ENCODE measurements at places on chromosomes 1 and 21.

DNA sequence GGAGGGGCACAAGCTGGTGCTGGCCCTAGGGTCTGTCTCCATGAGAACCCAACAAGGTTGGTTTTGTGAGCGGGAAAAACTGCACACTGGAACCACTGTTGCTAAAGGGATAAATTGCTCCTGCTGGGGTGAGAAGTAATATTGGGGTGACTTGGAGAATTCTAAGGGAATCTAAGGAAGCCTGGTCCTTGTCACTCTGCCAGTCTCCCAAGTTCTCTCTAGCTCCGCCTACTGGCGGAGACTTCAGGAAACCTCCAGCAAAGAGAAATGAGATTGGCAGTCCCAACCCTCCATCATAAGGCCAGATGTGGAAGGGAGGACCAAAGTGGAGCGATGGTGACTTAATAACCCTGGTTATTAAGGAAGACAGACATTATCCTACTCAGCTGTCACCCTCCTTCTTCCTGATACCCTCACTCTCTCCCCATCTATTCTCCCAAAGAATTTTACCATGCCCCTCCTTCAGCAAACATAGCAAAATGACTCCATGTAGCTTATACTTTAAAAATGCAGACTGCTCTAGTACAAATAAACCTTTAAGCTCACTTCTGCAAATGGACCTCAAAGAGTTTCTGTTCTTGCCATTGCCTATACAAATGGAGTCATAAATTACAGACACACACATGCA is 2.7 kb downstream of the LCE1F start:
- no peak for DNase-seq

DNA sequence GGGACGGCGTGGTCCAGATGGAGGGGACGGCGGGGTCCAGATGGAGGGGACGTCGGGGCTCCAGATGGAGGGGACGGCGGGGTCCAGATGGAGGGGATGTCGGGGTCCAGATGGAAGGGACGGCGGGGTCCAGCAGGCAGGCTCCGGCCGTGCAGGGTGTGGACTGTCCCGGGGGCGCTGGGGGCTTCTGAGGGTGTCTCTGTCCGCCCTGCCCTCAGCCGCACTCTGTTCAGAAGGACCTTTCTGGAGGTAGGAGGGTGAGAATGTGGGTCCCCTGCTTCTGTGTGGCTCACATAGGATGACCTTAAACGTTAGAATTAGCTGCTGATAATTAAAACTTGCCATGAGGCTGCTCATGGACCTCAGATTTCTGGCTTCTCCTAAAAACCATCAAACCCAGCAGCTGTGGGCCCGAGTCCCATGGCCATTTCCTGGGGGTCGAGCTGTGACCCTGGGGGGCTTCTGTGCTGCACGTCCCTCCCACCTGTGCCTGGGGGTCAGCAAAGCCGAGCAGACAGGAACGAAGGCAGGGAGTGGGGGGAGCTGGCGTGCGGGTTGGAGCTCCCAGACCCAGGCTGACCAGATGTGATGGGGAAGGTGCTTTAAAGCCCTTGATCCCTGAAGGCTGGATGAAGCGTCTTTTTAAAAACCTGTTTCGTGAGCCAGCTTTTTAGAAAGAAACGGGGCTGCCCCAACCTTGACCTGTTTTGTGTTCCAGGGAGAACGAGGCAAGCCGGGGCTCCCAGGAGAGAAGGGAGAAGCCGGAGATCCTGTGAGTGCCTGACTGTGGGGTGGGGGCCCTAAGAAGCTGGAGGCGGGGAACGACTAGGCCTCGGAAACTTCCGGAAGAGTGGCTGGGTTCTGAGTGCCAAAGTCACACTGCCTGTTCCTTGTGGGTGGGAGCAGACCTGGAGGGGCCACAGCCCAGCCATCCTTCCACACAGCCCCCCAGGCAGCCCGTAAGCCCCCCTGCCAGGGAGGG is 7.1 kb downstream of the COL6A1 start:
- no peak for DNase-seq

GRCh38 chr1:21437341-21437640 is 2.6 kb upstream of the NBPF3 start:
- DNase-seq = no peak

DNA sequence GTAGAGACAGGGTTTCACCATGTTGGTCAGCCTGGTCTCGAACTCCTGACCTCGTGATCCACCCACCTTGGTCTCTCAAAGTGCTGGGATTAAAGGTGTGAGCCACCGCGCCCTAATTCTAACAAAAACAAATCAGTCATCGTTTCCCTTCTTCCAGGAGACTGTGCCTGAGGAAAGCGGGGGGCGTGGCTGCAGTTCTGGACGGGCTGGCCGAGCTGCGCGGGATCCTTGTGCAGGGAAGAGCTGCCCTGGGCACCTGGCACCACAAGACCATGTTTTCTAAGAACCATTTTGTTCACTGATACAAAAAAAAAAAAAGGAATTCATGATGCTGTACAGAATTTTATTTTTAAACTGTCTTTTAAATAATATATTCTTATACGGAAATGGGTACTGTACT is 104.2 kb downstream of the WDR4 start:
- no peak for DNase-seq

DNA sequence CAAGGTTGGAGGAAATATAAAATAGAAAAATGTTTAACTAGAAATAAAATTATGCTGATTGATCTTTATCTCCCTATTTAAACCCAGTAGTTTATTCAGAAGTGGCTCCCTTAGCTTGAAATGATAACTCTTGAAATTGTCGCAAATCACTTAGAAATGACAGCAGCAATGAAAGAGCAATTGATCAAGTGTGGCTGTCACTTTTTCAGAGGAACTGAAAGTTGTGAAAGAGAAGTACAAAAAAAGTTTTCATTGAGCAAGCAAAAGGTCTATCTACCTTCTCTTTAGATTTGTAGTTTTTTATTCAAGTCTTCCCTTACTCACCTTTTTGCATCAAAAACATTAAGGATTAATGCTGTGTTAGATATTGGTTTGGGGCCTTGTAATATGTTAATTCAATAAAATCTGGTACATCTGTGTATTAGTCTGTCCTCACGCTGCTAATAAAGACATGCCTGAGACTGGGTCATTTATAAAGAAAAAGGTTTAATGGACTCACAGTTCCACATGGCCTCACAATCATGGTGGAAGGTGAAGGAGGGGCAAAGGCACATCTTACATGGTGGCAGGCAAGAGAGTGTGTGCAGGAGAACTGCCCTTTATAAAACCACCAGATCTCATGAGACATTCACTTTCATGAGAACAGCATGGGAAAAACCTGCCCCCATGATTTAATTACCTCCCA is 48.3 kb downstream of the LRRC8C start:
- no peak for DNase-seq

- DNase-seq = no peak
Measured at GRCh38 chr1:53060579-53060978, 1.4 kb upstream of the PODN start.

- no peak for DNase-seq
Measured at GRCh38 chr21:15236111-15236510, 171.3 kb upstream of the NRIP1 start.

DNA sequence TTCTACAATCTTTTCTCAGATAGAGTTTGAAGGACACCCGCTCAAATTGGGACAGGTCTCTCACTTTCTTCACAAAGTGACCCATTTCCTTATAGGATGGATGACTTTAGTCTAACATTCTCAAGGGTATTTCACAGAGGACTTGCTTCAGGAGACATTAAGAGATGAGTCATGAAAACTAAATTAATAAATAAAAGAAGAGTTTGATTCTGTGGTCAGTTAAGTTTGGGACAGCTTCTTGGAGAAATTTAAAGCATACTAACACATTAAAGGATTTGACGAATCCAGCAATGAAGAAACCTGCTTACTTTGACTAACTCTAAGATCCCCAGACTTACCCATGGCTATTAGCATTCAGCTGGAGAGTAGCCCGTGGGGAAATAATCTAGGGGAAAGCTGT is 95.6 kb upstream of the RAB3GAP2 start:
- no peak for DNase-seq

- no peak for DNase-seq
Measured at GRCh38 chr1:25620211-25620610, 3.6 kb downstream of the MAN1C1 start.

Data from cortex of kidney (tissue), 1 donor.